Dermis blood vessel endothelial cell (primary cell): ENCODE measurements at places on chromosomes 13 and 19. TPM values are rescaled to one million over a fixed set of nuclear protein-coding genes. Genes with fewer than 3 reads are reported as not detected.

Gene CYP4F2
- total RNA-seq: not detected in 2 replicates

- no peak for DNase-seq
Observed at GRCh38 chr13:21453387-21454081, 5.6 kb downstream of the ZDHHC20 start.

DNA sequence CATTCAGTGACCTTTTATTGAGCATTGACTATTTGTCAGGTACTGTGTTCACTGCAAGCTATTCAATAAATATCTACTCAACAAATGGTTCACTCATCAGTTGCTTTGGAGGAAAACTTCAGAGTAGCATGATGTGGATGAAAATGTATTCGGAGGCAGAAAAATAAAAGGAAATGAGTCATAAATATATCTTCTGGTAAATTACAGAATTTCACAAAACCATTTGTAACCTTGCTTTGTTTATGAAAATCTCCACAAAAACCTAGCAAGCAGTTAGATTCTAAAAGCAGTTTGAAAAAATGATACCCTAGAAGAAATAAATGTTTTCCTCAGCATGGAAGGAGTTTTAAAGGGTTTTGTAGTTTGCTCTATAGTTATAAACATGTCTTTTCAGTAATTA lies 399.6 kb downstream of the LMO7 start:
- no peak for DNase-seq

- DNase-seq: no peak
Observed at GRCh38 chr13:45522571-45522970, 57.8 kb downstream of the COG3 start.

Gene ZNF208
- 0.19 and 0.34 TPM in 2 replicates for total RNA-seq

DNA sequence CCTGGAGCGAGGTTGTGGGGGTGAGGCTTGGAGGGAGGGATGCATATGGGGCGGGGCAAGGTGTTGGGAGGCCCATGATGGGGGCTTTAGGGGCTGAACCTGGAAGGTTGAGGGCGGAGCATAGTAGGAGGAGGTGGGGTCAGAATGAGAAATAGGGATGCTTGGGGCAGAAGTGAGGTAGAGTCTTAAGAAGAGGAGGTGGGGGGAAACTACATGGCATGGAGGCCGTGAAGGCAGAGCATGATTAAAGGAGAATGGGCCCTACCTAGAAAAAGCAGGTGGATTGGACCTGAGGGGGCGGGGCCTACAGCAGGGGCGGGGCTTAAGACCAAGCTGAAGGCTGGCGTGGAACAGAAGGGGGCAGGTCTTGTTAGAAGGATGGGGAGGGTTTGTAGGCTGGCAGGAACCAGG lies 799 bp downstream of the NR1H2 start:
- peak; percentile 25 for DNase-seq

Gene CEACAM1
- total RNA-seq: 24.5 and 27.5 TPM in 2 replicates

GRCh38 chr13:44347949-44348348 lies 25.7 kb upstream of the SERP2 start:
- DNase-seq: no peak

- DNase-seq: no peak
Observed at GRCh38 chr13:112928020-112928971, 40.7 kb upstream of the MCF2L start.

Gene MAST1
- total RNA-seq: 0.17 and 0.51 TPM in 2 replicates

DNA sequence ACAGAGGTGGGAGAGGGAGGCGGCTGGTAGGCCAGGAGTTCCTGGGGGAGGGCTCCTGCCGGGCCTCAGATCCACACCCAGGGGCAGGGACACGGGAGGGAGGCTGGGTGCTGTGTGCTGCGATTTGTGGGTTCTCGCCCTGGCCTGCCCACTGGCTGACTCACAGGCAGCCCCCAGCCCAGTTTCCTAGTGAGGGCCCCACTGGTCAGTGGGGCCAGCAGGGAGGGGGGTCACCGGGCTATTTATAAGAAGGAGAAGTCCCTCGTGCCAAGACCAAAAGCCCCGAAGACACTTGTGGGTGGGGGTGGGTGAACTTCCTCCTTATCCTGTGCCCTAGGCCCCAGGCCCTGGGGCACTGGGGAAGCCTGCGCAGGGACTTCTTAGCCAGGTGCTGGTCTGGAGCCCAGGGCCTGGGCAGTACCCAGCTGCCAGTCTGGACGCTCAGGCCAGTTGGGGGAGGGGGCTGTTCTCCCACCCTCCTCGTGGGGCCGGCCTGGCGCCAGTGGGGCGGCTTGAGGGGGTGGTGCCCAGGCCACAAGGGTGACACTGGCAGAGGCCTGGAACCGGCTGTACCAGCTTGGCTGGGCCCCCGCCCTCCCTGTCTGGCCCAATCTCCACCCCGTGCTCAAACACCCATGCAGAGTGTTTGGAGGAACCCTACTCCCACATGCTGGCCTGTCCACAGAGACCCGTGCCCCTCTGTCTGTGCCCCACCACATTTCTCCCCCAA lies 5.0 kb upstream of the JUNB start:
- DNase-seq: no peak

DNA sequence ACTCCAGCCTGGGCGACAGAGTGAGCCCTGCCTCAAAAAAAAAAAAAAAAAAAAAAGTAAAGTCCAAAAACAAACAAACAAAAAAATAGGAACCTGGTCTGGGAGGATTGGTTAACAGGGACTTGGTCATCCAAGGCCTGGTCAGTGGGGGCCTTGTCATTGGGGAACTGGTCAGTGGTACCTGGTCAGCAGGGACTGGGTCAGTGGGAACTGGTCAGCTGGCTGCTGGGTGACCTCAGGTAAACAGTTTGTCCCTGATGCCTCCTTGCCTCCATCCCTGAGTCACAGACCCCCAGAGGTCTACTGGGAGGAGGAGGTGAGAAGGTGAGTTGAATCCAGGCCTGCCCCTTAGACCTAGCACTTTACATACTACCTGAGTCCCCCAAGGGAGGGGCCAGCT lies 5.7 kb upstream of the ZNF14 start:
- no peak for DNase-seq

DNA sequence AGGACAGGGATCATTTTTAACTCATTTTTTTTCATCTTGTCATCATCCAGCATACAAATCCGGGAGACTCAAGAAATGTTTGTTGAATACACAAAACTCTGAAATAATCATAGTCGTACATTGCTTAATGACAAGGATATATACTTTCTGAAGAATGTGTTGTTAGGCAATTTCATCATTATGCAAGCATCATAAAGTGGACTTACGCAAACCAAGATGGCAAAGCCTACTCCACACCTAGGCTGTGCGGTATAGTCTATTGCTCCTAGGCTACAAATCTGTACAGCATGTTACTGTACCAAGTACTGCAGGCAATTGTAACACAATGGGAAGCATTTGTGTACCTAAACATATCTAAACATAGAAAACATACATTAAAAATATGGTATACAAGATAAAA lies 264.1 kb downstream of the TSHZ3 start:
- DNase-seq: no peak

Gene EFNA2
- total RNA-seq: not detected in 2 replicates

GRCh38 chr13:37870895-37871550 lies 1.5 kb upstream of the TRPC4 start:
- no peak for DNase-seq

GRCh38 chr13:59730026-59730425 lies 433.7 kb downstream of the DIAPH3 start:
- no peak for DNase-seq

GRCh38 chr13:49571299-49572240 lies 13.8 kb downstream of the RCBTB1 start:
- DNase-seq: no peak

DNA sequence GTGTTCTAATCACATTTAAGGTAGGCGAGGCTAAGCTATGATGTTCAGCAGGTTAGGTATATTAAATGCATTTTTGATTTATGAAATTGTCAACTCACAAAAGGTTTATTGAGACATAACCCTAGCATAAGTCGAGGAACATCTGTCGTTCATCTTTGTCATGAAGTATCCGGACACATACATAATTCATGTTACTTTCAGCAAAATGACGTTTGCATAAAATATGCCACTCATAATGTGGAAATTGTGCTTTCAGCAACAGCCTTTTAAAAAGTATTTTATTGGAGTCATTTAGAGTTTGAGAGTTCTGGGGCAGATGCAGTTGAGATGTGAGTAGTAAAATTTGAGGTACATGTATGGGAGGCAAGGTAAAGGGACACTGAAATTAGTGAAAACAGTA lies 66.4 kb downstream of the NAA16 start:
- DNase-seq: no peak

GRCh38 chr13:27631156-27631555 lies 9.5 kb downstream of the POLR1D start:
- no peak for DNase-seq

- no peak for DNase-seq
Observed at GRCh38 chr19:291561-292280, 518 bp upstream of the PLPP2 start.

DNA sequence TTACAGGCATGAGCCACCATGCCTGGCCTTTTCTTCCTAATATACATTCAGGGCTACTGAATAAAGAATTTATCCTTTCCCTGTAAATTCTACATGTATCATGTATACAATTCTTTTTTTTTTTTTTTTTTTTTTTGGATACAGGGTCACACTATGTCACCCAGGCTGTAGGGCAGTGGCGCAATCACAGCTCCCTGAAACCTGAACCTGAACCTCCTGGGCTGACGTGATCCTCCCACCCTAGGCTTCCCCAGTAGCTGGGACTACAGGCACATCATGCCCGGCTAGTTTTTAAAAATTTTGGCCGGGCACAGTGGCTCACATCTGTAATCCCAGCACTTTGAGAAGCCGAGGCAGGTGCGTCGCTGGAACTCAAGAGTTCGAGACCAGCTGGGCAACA lies 6.5 kb upstream of the SLC44A2 start:
- no peak for DNase-seq

GRCh38 chr13:23701636-23702035 lies 131.4 kb downstream of the TNFRSF19 start:
- no peak for DNase-seq

DNA sequence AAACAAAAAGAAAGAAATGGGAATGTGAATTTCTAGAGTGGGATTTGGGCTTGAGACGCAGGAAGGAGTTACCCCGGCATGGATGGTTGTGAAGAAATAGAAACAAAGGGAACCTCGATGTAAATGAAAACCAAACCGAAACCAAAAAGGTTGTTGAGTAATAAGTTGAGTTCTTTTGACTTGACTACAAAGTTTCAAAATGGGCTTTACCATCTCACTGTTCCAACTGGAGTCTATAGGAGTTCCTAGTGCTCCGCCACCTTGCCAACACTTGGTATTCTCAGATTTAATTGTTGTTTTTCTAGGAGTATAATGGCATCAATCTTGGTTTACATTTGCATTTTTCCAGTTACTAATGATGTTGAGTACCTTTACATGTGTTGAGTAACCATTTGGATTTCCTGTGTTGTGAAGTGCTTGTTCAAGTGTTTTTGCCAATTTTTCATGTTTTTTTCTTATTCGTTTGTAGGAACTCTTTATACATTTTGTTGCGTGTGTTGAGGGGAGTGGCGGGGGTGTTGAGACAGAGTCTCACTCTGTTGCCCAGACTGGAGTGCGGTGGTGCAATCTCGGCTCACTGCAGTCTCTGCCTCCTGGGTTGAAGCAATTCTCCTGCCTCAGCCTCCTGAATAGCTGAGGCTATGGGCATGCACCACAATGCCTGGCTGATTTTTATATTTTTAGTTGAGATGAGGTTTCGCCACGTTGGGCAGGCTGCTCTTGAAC lies 9.2 kb downstream of the UBE2S start:
- DNase-seq: no peak

Gene ONECUT3
- not detected in 2 replicates for total RNA-seq

DNA sequence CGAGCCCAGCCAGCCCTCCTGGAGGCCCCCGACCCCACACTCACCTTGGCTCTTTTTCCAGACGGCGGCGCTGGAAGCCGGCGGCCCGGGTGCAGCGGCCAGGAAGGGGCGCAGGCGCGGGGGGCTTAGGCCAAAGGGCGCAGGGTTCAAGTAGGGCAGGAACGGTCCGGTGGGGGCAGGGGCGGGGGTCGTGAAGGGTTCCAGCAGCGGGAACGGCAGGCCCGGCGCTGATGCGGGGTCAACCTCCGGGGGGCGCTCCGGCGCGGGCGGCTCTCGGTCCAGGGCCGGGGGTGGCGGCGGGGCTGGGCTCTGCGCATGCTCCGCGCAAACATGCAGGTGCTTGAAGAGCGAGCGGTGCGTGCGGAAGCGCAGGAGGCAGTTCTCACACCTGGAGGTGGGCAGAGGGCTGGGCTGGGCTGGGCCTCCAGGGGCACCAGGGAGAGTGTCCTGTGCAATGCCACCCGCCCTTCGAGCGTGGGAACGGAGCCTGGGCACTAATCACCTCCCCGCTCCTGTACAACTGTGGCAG lies 2.3 kb downstream of the ZNF414 start:
- no peak for DNase-seq

- DNase-seq: no peak
Observed at GRCh38 chr19:41784312-41784711, 12.1 kb upstream of the CEACAM3 start.

Gene SIGLEC10
- not detected in 2 replicates for total RNA-seq

Gene RFPL4AL1
- total RNA-seq: 0.68 TPM in 1 of 2 replicates, not detected in the other

Gene LHFPL6
- 62.8 and 67.4 TPM in 2 replicates for total RNA-seq

DNA sequence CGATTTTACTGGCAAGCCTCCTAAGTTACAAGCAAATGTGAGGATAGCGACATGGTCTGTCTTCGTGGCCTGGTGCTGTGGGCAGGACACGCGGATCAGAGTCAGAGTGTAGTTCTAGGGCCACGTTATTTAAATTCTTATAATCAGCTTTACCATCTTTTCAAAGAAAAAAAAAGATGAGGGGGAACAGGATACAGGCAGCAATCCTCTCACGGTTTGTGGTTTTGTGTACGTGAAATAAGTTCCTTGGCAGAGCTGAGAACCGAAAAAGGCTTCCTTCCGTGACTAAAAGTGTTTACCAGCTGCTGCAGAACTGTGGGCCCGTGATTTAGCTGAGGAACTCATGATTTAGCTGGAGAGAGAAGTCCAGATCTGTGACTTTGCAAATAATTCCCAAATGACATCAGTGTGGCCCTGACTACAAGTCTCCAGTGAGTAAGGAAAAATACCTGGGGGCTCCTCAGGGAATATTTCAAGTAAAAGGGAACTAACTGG lies 27.2 kb downstream of the RCBTB2 start:
- DNase-seq: no peak

DNA sequence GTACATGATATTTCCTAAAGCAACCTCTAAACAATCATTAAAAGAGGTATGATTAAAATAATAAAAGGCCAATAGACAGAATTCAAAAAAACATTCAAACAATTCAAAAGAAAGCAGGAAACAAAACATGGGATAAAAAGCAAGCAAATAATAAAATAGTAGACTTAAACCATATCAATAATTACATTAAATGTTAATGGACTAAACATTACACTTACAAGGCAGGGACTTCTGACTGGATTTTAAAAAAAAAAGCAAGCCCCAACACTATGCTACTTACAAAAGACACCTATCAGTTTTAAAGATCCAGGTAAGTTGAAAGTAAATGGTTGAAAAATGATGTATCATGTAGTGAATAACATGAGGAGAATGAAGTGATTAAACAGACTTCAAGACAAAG lies 65.2 kb downstream of the KLF2 start:
- no peak for DNase-seq
